ENCODE measurements at places on chromosomes 13 and 19.
A peak's percentile ranks its signal among the peaks of the same experiment; 100 is the strongest.

DNA sequence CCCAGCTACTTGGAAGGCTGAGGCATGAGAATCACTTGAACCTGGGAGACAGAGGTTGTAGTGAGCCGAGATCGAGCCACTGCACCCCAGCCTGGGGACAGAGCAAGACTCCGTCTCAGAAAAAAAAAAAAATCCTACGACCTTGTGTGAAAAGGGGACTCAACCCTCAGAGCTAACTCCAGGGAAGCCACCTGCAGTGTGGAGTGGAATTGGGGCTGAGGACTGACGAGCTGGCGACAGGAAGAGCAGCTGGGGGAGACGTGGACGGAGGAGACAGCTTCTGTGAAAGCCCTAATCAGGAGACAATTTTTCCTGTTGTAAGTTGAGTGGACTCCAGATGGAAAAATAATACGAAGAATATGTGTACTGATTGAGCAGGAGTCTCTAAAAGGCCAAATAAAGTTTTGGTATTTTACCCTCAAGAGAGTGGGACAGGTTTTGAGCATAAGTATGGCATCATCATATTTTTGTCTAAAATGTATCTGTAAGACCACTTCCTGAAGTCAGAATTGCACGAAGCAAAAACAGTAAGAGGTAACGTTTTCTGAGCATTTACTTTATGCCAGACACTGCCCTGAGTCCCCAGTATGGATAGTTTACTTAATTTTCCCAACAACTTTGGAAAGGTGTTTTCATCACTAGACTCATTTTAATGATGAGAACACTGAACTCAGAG, 12.0 kb upstream of the LAIR1 start:
- no peak for DNase-seq

DNA sequence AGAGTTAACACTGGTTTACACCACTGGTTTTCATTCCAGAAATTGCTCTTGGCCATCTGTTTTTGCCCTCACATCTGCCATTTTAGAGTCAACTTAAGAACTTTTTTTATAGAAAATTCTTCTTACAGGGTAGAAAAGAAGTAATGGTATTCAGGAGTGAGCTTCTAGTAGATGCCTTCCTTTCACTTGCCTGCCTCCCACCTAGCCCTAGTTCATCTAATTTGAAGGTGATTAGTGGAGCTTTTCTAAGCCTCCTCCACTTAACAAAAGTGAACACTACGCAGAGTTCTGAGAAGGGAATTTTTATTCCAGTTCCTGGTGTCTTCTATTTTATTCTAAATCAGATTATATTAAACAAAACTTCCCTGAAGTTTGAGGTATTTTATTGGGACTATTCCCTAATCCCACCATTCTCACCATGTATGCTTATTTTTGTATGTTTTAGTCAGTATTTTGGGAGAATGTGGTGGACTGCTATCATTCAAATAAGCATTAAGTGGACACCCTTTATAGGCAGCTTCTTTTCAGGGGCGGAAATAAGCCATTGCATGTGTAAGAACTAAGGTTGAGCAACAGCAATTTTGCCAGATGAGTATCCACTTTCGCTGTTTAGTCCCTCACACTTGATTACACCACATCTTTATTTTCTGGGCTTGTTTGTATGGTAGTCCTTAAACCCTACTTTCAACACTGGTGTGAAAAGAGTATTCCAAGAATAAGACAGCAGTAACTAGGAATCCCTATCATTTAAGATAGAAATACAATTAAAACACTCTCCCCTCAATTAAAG, 156.9 kb downstream of the ENOX1 start:
- no peak for DNase-seq

- no peak for DNase-seq
Observed at GRCh38 chr13:69050696-69051095, 1056.9 kb upstream of the ATXN8OS start.

DNA sequence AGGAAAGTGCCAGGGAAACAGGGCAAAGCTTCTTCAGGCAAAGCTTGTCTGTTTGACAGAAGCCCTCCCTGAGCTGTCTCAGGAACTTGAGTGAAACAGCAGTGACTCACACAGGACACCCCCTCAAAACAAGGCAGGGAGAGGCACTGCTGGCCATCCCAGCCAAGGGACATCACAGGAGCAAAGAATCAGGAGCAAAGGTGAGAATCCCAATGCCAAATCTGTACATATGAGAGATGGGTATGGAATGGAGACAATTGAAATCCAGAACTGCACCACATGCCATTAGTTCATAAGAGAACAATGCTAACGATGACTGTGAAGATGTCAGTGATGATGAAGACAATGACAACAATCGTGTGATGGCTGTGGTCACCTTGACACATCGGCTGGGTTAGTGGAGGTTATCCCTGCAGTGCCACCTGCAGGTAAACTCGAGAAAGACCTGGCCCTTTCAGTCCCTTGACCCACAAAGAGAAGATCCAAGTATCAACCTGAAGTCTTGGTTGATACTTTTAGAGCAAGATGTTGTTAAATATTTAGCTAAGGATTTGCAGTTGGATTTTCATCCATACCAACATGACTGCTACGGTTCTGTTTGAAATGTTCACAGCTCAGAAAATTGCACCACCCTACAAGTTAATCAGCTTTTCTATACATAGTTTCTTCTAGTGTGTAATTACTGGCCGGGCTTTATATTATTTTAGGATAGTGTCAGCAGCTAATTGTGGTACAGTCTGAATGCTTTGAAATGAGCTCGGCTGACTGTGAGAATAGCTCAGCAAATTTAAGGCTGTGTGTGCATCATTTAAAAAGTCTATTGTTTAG, 42.0 kb upstream of the IPO5 start:
- peak; percentile 31 for DNase-seq

- no peak for DNase-seq
Observed at GRCh38 chr19:36099166-36099785, 11.7 kb upstream of the OVOL3 start.

DNA sequence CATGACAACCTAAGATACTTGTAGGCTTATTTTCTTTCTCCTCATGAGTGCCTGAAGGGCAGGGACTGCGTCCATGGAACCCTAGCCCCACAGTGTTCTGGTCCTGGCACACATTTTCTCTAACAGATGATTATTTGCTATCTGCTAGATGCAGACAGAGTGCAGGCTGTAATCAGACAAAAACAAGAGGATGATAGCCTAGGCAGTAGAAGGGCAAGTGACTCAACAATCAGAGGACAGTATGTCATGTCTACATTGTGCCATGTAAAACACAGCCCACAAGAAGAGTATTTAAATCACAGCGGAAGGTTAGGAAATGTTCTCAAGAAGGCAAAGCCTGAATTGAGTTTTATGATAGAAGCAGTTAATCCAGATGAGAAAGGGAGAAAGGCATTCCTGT, 29.3 kb downstream of the MIPEP start:
- DNase-seq, result no peak

DNA sequence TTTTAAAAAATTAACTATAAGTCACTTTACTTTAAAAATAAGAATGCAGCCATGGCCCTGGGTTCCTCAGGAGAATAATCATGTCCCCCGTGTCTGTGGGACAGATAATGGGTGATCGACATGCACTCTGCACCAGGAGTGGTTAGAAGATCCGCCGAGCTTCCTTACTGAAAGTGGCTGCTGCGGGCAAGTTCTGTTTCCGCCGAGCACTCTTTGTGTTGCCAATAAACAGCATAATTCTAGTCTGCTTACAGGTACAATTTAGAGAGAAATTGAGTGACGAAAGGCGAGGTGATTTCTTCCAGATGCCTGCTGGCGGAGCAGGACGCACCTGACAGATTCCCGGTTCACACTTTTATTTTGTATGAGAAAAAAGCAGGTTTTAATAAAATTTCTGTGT, 139.0 kb downstream of the SOX1 start:
- DNase-seq, result no peak

DNA sequence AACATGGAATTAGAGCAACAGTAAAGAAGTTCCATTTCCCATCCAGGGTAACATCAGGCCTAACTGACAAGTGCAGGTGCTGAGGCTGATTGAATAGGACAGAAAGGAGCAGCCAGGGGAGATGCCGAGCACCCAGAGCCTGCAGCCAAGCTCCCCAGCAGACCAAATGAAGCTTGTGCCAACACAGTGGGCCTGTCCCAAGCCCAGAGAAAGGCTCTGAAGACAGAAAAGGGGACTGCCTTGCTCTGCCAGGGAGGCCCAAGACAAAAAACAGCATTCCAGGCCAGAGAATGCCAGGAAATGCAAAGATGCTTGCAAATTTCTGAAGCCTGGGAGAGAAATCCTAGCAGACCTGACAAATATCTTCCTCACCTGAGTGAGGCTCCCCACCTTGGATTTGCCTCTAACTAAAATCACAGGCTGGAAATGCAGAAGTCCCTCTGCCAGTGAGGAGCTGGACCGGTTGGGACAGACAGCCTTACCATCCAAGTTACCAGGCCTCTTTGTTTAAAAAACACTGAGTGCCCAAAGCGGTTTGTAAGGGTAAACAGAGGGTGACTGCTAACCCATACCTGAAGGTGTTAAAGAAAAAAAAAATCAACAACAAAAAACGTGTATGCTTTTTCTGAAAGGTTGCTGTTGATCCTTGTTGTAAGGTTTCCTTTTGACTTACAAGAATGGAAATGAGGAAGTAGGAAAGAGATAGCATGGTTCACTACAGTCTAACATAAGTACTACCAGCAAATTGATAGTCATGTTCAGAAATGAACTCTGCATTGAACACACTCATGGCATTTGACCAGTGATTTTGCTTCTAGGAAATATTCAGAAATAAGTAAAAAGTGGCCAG, 11.8 kb upstream of the HMGB1 start:
- DNase-seq, result no peak

- DNase-seq, result no peak
Observed at GRCh38 chr13:50809133-50810090, 34.1 kb downstream of the DLEU7 start.

DNA sequence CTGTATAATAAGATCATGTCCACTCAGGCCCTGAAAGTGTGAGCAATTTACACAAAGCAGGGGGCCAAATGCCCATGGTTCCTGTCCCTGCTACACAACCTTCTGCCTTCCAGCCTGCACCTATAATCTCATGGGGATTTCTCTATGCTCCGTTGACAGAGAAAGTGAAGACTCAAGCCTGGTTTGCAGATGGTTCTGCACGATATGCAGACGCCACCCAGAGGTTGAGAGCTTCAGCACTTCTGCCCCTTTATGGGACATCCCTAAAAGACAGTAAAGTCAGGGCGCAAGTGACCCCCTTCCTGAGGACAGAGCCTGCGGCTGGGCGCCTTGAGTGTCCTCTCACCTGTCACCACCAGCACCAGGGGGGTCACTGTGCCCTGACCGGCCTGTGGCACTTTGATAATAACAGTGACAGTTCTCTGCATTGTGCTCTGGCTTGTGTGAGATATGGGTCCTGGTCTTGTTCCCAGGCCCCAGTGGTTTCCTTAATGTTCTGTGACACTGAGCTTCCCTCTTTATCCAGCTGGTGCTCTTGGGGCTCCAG, 15.1 kb downstream of the LILRA5 start:
- no peak for DNase-seq

- no peak for DNase-seq
Observed at GRCh38 chr13:94280845-94281244, 198.6 kb downstream of the DCT start.

- DNase-seq, result no peak
Observed at GRCh38 chr13:26042785-26043184, 9.0 kb downstream of the SHISA2 start.

GRCh38 chr13:53075356-53076041, 46.9 kb downstream of the OLFM4 start:
- DNase-seq, result no peak

- no peak for DNase-seq
Observed at GRCh38 chr13:21344662-21345176, 114.4 kb downstream of the ZDHHC20 start.

- no peak for DNase-seq
Observed at GRCh38 chr13:75225288-75226032, 256.5 kb downstream of the TBC1D4 start.

DNA sequence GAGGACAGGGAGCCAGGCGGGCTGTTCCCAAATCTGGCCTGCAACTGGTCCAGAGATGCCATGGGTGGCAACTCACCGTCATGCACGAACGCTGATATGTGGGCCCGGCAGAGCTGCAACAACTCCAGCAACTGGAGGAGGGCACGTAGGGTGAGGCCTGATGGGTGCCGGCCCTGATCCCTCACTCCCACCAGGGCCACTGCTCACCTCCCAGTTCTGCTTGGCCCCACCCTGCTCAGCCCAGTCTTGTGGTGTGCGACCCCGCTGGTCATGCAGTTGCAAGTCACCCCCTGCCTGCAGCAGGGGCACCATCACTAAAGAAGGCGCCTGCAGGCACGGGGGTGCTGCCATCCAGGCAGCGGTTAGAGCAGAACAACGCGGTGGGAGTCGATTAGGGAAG, 16.9 kb downstream of the ARHGAP33 start:
- DNase-seq, result no peak

GRCh38 chr13:107324416-107325204, 756.7 kb upstream of the ARGLU1 start:
- no peak for DNase-seq

DNA sequence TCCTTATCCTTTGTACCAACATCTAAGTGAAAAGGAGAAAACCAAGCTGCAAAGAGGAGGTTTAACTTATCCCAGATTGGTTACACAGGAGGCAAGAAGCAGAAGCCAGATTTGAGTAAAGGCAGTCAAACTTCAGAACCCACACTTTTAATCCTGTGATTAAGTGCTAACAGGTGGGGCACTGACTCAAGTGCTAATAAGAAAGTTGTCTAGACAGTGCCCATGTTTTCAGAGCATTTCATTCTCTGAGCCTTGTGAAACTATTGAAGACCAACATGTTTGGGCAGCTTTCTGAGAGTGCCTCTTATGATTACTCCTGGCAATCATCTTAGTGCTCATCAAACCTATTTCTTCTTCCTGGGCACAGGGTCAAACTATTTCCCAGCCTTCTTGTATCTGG, 380.8 kb downstream of the KCNRG start:
- DNase-seq, result peak; percentile 22

DNA sequence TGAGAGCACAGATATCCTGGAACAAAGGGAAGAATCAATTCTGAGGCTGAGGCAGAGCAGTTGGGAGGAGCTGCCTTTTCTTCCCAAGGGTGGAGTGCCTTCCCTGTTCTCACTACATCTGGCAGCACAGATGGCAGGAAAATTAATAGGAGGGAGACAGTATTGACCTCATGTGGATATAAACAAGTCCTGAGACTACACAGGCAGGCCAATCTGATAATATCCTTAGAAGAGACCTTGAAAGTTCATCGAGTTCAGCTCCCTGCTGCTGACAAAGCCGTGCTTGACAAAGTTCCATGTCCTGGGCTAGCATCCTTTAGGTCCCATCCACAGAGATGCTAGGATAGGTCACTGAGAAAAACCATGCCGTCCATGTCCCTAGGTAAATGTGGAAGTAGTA, 1451.5 kb downstream of the EFNB2 start:
- no peak for DNase-seq

Measured in fibroblast of skin of abdomen (primary cell).